ENCODE measurements at places on chromosomes 2 and 18.
A peak's percentile ranks its signal among the peaks of the same experiment; 100 is the strongest.

DNA sequence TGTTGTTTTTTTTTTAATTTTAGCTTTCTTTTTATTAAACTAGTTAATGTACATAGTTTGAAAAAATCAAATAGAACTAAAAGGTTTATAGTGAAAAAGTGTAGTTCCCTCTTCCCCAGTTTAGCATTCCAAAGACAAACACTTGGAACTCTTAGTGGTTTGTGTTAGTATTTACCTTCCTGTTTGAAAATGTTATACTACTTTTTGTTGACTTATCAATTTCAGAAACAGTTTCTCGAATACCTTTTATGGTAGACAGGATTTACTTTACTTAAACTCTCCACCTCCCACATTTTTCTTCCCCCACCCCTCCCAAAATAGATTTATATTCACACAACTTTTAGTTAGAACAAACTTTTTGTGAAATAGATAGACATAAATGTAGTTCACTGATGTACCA lies 26.7 kb downstream of the PLEKHA3 start:
- no peak for DNase-seq

DNA sequence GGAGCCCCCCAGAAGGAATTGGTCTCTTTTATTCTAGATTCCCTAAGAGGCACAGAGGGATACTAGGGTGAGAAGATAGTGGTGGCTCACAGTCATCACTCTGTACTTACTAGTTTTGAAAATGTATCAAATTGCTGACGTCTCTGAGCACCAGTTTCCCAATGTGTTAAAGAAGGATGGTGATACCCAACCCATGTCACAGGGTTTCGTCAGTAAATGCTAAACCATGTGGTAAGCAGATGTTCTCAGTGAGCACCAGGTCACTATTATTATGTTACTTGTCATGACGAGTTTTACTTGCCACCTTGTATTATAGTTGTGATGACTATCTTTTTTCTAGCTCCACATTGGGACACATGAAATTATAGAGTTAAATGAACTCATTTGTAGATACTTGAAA lies 54.7 kb downstream of the NEDD4L start:
- no peak for DNase-seq

DNA sequence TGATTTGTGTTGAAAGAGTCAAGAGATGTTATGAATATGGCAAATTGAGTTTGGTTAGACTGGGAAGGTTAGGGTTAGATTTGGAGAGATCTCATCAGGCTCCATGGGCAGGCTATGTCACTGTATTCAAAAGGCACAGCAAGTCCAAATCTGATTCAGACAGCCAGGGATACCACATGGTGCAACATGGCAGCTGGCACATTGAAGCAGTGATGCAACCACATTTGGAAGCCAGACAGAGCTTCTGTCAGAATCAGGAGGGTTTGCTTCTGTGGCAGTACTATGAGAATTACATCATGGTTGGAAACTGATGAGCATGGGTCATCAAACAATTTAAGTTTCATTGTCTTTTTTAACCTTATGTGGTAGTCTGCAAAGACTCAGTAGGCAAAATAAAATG lies 772.2 kb downstream of the SUCLG1 start:
- no peak for DNase-seq

DNA sequence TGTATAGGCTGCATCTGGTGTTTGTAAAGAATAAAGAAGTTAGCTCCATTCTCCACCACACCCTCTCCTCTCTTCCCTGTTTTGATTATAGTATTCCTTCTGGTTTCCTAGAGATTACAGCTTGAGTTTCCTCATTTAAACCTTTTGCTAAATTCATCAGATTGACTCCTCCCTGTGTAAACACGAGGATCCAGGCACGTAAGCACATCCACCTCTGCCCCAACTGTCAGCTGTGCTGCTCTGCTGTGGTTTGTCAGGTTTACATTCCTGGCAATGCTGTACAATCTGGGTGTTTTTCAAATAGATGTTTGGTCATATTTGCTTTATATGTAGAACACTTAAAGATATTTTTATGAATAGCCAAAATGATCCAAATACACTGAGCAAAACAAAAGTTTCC lies 302.8 kb downstream of the PTGR3 start:
- DNase-seq: no peak

GRCh38 chr2:180033993-180034894 lies 27.1 kb upstream of the CWC22 start:
- DNase-seq: peak; percentile 7

DNA sequence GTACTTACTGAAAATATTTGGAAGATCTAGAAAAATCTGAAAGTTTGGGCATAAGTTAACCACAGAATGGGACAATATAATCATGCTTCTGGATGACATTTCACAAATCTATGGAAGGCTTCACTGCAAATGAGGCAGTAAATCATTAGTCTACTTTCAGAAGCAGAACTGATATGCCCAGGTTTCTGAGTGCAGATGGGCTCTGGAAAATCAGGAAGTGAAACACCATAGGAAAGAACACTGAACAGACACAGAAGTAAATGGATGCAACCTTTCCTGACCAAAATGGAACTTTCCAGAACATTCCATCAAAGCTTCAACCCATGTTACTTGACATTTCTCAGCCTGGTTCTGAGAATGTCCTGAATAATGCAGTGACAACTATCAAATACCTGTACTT lies 55.1 kb downstream of the KCNG3 start:
- no peak for DNase-seq

GRCh38 chr2:221466744-221467143 lies 105.4 kb downstream of the EPHA4 start:
- DNase-seq: no peak

- DNase-seq: no peak
Measured at GRCh38 chr2:2575870-2576386, 244.9 kb upstream of the MYT1L start.

DNA sequence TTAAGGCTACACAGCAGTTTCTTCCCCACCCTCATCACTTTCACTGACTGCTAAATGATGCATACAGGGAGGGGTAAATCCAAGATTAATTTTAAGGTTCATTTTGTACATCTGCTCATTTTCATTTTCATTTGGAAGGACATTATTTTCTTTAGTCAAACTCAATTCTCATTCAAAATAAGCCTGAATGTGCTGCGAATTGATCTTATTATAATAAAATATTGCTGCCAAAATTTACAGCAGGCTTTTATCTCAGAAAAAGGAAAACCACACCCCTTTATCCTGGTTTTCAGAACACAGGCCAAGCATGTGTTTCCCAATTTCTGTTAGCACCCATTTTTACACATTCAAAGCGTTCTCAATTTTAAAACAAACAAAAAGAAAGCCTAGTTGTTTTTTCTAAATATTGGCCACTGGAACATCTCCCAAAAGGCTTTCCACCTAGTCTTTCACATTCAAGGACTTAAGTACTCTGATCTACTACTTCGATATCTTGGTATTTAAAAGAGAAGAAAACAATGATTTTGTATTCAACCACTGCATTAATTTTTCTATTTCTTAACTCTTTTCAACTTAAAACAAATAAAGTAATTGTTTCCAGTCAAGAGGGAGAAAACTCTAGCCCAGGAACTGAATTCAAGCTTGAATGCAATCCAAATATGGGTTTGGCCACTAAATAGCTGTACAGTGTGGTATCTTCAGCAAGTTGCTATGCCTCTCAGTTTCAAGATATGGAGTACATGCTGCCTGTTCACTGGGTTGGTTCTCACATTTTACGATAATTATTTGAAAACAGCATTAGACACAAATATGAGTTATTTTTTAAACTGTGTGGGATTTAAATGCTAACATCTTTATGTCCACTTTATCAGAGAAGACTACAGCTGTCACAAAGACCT lies 52.5 kb downstream of the CDH2 start:
- DNase-seq: no peak

- DNase-seq: peak; percentile 71
Measured at GRCh38 chr2:8536686-8537561, 144.9 kb upstream of the ID2 start.

DNA sequence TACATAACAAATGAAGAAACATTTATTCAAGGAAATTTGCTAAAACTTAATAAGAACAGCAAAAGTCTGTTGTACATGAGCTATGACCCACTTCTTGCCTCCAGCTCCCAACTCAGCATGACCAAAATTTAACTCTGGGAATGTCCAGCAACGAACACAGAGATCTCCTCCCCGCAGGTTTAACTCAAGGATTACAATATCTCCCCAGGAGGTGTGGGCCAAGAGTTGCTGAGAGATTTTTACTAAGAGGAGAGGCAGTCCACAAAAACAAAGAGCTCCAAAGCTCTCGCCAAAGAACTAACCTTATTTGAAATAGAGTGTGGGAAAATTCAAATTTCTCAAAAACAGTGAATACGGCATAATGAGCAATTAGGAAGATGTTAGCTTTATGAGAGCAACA lies 318.5 kb downstream of the GRB14 start:
- DNase-seq: no peak
